ENCODE measurements at places on chromosomes 2 and 18.

- no peak for DNase-seq
Measured at GRCh38 chr18:72768681-72769229, 99.0 kb downstream of the NETO1 start.

DNA sequence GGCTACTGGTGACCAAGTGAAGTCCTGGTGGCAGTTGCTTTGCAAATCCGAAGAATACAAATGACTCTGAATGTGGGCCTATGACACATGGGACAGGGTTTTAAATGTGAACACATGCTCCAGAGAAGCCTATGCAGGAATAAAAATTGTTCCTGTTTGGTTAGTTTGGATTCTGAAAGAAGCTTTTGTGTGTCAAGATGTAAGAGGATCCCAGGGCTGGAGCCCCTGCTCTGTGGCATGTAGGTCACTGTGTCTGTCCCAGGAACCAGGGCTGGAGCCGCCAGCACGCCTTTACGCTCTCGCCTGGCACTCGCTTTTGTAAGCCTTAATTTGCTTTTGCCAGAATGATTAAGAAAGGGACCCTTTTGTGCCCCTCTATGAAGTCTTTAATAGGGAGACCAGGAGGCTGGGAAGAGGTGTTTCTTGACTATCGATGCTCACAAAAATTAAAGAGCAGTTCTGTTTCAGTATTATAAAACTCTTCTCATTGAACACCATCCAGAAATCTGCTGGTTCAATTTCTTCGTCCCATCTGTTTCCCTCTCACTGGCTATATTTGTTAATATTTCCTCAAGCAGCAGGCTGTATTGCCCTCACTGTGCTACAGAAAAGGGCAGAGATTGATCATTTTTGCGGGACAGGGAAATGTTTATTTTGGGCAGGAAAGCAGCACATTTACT is 532.7 kb upstream of the POU3F3 start:
- DNase-seq = no peak

GRCh38 chr2:28453396-28453795 is 42.5 kb upstream of the PLB1 start:
- DNase-seq = no peak

DNA sequence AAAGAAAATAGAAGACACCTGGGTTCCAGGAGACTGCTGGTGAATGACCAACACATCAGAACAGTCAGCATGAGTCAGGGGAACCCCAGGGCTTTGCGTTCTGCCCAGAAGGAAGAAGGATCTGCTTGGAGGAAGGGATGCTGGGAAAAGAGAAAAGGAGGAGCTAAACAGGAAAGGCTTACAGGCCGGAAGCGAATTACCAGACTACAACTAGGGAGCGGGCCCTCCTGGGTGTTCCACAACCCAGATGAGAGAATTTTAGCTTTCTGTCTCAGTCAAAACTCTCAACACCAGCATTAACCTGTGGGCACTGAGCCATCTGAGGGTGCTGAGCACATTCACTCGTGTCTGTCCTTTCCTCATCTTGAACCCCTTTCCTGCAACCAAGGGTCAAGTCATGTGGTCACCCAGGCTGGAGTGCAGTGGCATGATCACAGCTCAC is 19.2 kb downstream of the CDC42EP3 start:
- no peak for DNase-seq

DNA sequence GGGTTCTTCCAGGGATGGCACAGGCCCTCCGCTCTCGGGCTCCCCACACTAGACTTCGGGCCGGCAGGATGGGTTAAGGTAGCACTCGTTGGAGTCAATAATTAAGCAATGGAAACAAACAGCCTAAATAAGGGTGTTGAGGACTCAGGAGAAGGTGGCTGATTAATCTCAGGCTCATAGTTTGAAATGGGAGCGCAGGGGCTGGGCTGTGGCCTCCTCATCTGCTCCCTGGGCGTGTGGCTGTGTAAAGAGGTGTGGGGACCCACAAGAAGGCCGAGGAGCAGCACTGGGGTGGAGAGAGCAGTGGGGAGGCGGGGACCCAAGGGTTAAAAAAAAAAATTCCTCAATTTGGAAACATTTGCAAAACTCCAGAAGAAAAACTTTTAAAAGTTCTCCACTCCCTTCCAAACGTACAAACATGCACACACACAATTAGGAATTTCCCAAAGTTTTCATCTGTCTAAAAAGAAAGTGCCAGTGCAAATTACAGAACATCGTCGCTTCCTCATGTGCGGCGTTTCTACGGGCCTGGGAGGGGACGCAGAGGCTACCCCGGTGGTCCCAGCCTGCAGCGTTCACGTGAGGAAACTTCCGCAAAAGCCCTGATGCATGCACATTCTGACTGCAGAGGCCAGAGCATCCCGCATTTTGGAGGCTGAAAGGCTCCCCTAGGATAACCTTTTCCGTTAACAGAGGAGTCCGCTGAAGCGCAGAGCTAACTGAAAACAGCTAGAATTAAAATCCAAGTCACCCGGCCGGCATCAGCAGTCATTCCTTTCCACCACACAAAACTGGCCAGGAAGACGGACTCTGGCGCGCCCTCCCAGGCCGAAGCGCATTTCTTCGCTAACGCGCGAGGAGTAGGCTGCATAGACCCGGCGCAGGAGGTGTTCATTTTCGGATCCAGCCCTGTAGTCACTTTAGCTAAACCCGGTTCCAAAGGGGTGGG is 1.0 kb upstream of the TUBB6 start:
- peak; percentile 71 for DNase-seq

GRCh38 chr2:218172845-218173244 is 6.1 kb upstream of the CXCR1 start:
- DNase-seq = no peak

DNA sequence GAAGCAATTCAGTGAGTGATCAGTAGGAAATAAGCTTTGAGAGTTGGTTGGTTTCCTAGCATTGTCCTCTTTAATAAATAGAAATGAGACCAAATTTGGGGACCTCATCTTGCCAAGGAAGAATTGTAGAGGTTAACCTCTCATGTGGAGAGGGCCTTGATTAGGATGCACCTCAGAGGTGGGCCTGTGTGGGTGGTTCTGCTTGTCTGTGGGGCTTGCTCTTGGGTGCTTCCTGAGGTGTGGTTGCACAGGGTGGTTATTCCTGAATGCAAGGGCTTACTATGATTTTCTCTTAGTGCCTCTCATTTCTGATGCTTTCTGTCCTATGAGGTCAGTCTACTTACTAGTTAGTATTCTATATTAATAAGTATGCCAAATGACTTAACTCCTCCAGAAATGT is 89.6 kb upstream of the MGAT5 start:
- no peak for DNase-seq

DNA sequence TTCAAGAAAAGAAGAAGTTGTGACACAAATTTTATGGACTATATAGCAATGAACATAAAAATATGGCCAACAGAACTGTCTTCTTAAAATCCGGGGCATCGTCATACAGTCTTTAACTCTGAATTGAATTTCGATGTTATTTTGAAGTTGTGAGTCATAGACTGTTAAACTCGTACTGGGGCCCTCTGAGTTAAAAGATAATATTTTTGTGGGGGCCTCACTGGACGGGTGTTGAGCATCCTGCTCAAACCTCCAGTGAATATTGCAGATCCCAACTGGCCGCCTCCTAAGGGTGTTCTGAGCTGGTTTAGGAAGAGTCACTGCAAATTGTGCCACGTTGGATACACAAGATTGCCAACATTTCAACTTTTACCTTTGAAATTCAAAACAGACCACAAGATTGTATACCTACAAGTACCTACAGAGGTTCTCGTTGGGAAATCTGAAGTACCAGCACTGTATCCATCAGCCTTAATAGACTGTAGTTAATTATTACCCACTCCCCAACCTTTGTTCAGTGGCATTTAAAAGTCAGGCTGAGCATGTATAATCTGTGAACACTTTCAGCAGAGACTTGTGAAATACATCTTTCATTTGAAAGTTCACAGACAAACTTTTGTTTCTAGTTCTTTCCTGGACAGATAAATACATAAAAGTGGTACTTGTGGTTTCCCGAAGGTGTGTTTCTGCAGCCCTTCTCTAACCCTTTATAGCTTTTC is 27.8 kb downstream of the KLHL23 start:
- DNase-seq = peak; percentile 81

- no peak for DNase-seq
Measured at GRCh38 chr2:95122197-95122551, 566 bp upstream of the MRPS5 start.

Data from HuH-7 (cell line).